ENCODE measurements at places on chromosomes 4 and X.

DNA sequence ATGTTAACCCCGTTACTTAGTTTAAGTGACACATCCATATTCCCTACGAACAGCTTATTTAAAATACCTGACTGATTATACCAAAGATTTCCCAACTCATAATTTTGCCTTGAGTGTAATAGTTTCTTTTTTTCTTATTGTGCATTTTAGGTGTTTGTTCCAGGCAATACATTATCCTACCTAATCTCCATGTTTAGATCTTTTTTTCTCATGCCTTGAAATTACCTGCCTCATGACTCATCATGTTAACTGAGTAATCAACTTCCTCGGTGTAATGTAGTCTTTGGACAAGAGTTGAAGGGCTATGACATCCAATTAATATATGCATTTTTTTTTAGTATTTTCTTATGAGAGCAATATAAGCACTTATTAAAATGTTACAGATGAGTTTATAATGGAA is 228.7 kb upstream of the ANKRD50 start:
- DNase-seq, result no peak

- DNase-seq, result peak; percentile 5
These were observed 14.7 kb downstream of the GRPR start for GRCh38 chrX:16138108-16138427.

- DNase-seq, result no peak
These were observed 65.2 kb downstream of the PRDM5 start for GRCh38 chr4:120857312-120857711.

GRCh38 chr4:81096566-81096965 is 66.1 kb downstream of the BMP3 start:
- DNase-seq, result no peak

- no peak for DNase-seq
These were observed 99.7 kb upstream of the ENPP6 start for GRCh38 chr4:184317234-184317918.

- DNase-seq, result no peak
These were observed 315.4 kb downstream of the DCAF12L2 start for GRCh38 chrX:125850693-125851092.

GRCh38 chr4:47619691-47620090 is 134.6 kb downstream of the ATP10D start:
- DNase-seq, result no peak

GRCh38 chrX:150255441-150256296 is 107.4 kb upstream of the MAMLD1 start:
- DNase-seq, result no peak

DNA sequence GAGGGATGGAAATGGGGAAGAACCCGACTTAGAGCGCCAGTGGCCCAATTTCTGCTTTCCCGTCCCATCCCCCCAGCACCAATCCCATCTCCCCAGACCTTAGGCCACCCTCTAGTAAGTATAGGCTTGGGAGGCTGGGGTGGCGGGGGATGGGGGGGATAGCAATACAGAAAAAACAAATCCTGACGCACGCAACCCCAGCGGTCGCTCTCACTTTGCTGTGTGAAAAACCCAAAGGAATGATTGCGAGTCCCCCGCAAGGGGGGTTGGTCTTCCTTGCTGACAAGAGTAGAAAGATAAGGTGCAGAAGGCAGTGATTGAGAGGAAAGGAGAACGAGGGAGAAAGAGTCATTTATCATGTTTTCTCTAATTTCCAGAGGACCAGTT is 863 bp downstream of the CPE start:
- DNase-seq, result no peak

DNA sequence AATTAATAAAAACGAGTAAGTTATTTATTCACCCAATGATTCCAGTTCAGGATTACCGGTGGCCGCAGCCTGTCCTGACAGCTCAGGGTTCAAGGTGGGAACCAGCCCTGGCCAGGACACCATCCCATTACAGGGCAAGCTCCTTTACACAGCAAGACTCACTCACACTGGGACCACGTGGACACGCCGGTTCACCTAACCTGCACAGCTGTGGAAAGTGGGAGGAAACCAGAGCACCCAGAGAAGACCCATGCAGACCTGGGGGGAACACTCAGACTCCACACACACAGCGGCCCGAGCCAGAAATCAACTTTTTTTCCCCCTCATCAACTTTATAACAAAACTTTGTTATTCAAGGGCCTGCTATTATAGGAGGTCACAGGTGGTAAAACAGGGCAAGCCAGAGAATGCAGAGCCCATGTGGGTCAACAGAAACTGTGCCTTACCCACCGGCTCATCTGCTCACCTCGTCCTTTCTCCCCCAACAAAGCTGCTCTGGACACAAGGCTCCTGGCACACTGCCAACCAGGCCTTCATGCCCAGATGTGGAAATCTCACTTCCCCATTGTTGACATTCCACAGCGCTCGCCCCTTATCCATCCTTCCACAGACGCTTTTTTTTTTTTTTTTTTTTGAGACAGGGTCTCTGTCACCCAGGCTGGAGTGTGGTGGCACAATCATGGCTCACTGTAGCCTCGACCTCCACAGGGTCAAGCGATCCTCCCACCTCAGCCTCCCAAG is 8.0 kb upstream of the ODAPH start:
- DNase-seq, result no peak

DNA sequence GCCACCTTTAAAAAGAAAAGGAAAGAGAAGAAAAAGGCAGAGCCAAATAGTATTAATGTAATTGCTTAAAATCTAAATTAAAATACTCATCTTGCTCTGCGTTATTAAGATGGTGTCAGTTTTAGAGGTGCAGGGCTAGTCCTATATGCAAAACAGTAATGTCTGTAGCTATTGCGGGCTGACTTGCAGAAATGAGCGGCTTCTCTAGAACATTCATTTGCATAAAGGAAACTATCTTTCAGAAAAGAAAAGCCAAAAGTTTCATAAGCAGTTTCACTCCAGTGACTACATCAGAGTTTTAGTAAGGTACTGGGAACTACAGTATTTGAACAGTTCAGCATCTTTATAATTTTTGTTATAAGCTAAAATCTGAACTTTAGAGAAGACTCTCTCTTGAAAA is 6.0 kb downstream of the SMAD1 start:
- no peak for DNase-seq

- DNase-seq, result no peak
These were observed 383 bp downstream of the PCYT1B start for GRCh38 chrX:24646745-24647182.

DNA sequence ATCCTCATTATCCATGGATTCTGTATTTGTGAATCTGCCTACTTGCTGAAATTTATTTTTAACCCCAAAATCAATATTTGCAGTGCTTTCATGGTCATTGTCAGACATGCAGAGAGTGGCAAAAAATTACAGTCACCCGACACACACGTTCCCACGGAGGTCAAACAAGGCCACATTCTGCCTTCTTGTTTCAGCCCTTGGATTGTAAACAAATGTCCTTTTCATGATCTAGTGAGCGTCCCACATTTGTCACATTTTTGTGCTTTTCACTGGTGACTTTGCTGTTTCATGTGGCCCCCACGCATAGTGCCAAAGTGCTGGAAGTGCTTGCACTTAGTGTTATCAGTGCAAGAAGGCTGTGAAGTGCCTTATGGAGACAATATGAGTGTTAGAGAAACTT is 45.0 kb downstream of the SOD3 start:
- no peak for DNase-seq

DNA sequence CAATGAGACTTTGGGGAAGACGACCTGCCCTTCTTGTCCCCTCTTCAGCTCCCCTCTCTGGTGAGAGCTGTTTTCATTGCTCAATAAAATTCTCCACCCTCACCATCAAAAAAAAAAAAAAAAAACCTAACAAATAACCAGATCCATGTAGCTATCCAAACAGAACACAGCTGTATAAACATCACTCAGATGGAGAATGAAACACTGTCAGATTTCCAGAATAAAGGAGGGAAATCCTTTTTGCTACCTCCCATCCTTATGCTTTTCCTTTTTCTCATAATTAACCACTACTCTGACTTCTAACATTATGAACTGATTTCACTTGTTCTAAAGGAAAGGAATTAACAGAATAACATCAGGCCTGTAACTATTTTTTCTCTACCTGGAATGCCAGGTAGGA is 155.6 kb downstream of the PPP4R3C start:
- no peak for DNase-seq

DNA sequence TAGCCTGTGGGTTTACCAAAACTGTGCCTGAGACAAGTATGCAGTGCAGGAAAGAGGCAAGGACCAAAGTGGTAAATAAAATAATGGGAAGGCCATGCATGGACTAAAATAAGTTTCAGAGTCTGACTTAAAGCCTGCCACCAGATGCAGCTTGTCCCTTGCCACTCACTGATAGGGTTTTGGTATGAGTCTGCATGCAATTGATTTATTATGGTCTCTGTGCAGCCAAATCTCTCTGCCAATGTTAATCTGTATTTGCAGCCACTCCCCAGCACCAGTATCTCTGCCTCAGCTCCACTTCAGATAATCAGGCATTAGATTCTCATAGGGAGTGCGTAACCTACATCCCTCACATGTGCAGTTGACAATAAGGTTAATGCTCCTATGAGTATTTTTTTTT is 5.5 kb upstream of the FGF2 start:
- DNase-seq, result no peak

DNA sequence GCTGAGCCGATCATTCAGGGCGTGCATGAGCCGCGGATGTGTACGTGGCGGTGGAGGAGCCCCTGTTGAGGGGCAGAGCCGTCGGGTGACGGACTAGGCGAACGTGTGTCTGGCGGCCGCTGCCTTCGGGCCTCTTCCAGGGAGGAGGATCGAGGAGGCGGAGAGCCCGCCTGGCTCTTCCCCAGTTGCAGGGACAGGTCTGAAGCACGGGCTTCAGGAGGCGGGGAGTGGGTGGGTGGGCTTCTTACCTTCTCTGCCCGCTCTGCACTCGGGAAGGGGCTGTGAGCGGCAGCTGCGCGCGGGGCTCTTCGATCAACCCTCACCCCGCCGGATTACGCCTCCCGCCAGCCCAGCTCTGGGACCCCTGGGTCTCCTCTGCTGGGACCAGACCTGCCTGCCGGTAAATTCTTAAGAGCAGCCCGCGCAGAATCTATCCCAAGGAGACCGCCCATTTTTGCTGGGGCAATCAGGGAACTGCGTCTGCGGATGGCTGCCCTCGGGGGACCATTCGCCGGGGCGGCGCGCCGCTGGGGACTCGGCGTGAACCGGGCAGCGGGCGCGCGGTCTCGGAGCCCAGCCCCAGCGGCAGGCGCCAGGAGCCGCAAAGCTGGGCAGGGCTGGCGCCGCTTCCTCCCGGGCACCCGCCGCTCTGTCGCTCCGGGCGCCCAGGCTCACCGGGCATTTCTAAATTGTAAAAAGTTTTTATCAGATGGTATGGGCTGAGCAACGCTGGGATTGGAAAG is 4.9 kb downstream of the PLAC8 start:
- peak; percentile 59 for DNase-seq

DNA sequence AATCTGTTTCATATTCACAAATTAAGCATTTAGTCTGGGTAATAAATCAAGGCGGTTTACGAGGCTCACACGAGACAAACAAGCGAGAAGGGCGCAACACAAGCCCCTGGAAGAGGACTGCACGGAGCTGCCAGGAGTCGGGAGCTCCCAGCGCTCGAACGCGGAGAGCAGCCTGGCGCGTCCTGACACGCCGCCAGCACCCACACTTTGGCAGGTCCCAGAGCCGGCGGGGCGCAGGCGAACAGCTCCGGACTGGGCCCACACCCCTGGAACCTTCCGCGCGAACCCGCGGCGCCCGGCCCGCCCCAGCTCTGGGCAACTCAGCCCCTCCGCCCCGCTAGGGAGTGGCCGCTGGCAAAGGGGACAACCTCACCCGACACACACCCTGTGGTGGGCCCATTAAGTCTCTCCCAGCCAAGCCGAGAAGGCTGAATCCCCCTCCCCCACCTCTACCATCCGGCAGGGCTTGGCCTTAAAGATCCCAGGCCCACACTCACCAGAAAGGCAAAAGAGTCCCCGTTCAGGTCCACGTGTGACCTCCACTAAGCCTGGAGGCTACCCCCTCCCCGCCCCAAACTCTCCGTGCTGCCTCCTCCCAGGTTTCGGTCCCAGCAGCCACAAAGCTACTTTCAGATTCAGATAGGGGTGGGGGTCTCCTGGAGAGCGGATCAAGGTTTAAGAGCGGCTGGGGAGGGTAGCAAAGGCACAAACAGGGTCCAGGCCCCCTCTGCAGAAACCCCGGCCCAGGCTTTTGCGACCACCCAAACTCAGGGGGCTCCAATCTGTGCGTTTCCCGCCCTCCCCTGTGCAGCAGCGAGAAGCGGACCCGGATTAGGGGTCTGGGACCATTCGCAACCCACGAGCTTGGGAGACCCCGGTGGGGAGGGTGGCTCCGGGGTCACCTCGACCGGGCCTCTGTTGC is 47.5 kb upstream of the BCOR start:
- no peak for DNase-seq

DNA sequence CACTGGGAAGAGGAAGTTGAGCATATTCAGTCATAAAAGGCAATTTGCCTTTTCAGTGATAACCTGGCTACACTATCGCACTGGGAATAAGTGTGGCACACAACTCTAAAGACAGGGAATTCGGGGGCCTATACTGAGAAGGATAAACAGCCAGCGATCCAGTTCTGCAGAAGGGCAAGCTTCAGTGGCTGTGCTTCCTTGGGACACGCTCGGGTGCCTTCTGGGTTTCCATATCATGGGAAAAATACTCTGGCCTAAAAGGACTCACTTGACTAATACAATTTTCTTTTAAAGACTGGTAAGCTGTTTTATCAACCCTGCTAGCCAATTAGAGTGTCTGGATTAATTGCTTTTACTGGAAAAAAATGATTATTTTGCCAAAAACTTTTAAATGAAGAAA is 58.5 kb downstream of the TENM3 start:
- DNase-seq, result no peak

DNA sequence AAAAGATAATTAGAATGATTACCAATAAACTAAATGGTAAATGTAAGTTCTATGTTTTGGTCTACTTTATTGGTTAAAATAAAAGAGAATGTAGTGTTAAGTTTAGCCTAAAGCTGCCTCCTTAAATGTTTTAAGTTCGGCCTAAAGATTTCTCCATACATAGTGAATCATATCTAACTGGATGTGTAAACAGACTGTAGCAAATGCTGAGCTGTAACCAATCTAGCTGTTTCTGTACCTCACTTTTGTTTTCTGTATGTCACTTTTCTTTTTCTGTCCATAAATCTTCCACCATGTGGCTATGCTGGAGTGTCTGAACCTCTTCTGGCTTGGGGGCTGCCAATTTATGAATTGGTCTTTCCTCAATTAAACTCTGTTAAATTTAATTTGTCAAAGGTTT is 121.2 kb downstream of the TBCK start:
- no peak for DNase-seq

GRCh38 chr4:26459054-26459755 is 31.1 kb downstream of the CCKAR start:
- peak; percentile 72 for DNase-seq

DNA sequence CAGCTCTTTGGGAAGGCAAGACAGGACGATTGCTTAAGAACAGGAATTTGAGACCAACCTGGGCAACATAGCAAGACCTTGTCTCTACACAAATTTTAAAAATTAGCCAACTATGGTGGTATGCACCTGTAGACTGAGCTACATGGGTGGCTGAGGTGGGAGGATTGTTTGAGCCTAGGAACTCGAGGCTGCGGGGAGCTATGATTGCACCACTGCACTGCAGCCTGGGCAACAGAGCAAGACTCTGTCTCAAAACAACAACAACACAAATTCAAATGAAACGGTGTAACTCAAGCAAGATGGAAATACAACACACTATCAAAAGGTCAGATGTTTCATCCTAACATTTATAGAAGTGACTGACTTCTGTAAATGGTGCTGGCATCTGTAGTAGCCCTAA is 37.1 kb downstream of the XG start:
- DNase-seq, result no peak
